ENCODE measurements at places on chromosomes 12 and 14.
A peak's percentile ranks its signal among the peaks of the same experiment; 100 is the strongest.

DNA sequence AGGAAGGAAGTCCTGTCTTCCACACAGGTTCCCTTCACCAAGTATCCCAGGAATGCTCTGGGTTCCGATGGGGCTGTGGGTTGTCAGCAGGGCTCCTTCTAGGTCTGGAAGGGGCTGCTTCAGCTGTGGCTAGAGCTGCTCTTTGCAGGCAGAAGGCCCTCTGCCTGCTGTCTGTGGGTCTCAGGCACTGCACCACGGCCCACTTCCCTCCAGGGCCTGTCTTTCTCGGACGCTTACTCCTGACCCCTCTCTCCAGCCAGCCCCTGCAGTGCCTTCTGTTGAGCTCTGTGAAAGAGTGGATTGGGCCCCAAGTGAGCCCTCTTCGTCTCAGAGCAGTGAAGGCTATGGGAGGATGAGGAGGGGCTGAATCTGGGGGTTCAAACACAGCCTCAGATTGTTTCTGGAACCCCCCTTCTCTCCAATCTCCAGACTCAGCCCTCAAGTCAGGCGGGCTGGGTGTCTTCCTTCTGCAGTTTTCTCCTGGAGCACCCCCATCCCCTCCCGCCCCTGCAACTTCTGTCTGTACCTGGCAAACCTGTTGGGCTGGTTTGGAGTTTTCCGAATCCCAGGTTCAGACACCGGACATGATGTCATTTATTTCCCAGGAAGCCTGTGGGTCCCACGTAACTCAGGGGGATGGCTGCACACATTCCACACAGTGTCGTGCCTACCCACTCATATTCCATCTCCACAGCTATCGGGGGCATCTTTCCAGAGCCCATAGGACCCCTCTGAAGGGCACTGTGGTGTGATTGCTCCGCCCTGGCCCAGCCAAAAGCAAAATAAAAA lies 24.9 kb upstream of the SPPL3 start:
- DNase-seq: peak; percentile 71

DNA sequence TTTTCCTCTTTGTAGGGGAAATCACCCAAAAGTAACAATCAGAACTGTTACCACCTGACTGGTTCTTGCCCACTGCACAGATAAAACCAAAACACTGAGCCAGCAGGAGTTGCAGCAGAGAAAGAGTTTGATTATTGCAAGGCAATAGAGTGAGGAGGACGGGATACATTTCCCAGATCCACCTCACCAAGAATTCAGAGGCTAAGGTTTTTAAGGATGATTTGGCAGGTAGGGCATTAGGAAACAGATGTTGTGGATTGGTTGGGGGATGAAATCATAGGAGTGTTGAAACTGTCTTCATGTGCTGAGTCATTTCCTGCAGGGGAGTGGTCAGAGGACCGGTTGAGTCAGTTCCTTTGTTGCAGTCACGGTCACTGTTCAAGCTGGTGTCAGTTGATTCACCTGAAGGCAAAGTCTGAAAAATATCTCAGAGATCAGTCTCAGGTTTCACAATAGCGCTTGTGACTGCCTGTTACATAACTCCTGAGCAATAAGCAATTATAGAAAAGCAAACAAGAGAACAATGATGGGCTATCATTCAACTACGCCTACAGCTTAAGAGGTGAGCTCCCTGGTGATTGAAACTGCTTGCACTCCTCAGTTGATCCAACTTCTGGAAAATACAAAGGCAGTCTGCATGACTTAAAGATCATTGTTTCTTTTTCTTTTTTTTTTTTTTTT lies 20.3 kb upstream of the AMN1 start:
- DNase-seq: peak; percentile 95

DNA sequence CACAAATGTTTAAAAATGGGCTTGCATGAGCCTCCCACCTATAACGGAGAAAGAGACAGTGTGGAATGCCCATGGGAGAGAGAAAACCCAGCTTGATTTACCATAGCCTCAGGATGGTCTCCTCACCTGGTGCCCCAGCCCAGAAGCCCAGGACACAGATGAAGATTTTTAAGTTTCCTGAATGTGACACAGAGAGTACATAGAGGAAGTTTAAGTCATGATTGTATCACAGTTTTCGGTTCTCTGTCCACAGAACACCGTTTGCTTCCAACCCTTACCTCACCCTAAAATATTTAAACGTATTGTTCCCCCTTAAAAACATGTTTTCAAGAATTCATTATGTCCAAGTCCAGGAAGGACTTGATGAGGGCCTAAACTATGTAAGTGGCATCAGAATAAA lies 56.2 kb downstream of the NELL2 start:
- no peak for DNase-seq

DNA sequence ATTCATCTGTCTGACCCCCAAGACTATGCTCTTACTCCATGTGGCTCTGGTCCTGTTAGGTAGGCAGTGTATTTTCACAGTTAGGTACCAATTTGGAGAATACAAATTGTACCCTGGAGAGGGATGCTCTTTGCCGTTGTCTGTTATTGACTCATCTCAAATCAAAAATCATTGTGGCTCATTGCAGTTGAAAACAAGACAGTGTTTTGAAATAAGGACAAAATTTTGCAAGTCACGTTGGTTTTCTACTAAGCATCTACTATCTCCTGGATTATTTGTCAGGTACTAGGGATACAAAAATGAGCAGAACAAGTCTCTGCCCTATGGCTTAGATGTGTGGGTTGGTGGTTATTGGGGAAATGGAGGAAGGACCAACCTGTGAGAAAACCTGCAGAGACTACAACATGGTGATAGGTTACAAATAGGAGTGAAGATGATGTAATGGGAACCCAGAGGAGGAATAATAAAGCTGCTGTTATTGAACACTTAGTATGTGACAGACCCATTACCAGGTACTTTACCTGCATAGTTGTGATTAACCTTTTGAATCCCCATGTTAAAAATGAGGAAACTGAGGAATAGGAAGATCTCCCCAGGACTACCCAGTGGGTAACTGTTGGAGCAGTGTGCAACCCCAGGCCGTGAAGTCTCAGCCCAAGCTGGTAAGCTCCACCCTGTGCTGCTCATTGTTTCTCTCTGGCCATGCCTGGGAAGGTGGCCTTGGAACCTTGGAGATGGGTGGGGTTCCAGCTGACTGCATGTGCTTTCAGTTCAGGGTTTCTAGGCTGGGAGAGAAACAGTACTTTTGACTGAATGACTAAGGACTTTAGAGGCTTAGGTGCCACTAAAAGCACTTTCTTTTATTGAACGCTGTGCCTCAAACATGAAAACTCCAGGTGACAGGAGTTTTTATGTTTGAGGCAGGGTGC lies 72.9 kb upstream of the SRSF5 start:
- DNase-seq: no peak

DNA sequence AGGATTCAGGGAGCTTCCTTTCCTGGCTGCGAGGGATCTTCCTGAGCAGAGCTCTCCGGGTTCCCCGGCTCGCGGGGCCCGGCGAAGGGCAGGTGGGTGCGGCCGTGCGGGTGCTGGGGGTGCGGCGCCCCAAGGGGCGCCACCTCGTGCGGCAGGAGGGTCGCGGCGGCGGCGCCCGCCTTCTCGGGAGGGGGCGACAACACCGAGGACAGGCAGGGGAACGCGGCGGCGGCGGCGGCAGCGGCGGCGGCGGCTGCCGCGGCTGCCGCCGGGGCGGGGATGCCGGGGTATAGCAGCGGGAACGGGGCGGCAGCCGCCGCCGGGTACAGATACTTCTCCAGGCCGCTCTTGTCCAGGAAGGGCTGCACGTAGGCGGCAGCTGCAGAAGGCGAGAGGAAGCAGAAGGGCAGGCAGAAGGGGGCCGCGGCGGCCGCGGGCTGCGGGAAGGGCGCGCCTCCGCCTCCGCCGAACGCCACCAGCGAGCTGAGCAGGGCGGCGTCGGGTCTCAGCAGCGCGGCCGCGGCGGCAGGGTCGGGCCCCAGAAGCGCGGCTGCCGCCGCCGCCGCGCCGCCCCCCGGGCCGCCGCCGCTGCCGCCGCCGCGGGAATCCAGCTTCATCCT lies 2.7 kb downstream of the BHLHE41 start:
- no peak for DNase-seq

DNA sequence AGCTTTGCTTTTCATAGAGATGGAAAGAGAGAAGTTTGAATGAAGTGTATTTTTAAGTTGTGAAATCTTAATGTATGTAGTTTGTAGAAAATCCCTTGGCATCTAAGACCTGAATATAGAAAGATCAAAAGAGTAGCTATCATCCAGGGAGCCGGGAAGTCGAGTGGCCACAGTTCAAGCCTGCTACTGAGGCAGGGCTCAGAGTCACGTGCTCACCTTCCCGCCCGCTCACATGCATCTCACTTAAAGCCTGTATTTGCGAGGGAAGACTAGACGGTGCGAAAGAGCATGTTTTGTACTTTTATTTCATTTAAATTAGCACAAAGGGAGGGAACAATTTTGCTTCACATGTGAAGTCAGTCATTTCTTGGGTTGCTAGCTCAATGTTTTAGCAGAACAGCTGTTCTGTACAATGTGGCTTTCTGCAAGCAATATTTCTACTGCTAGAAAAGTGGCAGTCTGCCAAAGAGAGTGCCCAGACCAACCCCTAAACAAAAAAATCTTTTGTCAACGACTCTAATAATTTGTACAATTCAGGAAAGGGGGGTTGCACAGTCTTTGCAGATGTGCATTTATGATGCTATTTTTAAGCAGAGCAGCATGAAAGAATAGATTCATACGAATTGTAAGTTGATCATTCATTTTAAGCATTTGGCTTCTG lies 290.7 kb downstream of the NPAS3 start:
- no peak for DNase-seq

GRCh38 chr12:120037851-120038250 lies 48.8 kb downstream of the BICDL1 start:
- DNase-seq: no peak

DNA sequence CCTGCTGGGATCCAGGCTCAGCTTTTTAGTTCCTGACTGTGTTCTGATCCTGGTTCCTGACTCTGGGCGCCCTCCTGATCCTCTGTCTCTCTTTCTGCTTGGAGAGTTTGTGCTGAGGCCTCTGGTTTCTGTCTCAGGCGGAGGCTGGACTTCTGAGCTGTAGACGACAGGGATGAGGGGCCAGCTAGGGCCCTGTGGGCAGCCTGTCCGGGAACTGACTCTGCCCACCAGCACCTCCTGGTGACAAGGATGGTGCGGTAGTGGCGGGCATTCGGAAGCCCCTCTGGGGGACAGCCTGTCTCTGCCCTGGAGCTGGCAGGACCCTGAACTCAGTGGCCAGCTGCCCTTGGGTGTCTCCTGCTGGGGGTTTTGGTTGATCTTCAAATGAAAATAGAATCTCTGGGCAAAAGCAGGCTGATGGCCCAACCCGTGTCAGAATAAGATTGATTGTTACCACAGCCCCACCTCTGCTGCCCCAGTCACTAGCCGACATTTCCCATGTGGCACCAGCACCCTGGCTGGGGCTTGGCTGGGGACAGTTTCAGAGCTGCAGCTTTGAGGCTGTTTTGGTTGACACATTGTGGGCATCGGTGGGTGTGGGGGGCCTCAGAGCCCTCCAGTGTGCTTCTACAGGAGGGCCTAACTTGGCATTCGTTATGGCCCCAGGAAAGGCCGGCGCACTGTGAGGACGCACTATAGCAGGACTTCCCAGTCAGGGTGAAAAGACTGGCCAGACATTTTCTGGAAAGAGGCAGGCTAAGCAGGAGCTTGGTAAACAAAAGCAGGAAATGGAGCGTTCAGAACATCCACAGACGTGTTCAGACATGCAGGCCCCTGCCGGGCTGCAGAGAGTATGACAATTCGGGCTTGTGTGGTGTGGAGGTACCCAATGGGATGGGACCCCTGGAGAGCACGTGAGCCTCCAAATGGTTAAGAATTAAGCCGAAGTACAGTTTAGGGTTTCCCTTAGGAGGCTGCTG lies 16.2 kb downstream of the KRT80 start:
- peak; percentile 89 for DNase-seq

- no peak for DNase-seq
Measured at GRCh38 chr14:60654334-60654821, 5.1 kb upstream of the SIX1 start.

DNA sequence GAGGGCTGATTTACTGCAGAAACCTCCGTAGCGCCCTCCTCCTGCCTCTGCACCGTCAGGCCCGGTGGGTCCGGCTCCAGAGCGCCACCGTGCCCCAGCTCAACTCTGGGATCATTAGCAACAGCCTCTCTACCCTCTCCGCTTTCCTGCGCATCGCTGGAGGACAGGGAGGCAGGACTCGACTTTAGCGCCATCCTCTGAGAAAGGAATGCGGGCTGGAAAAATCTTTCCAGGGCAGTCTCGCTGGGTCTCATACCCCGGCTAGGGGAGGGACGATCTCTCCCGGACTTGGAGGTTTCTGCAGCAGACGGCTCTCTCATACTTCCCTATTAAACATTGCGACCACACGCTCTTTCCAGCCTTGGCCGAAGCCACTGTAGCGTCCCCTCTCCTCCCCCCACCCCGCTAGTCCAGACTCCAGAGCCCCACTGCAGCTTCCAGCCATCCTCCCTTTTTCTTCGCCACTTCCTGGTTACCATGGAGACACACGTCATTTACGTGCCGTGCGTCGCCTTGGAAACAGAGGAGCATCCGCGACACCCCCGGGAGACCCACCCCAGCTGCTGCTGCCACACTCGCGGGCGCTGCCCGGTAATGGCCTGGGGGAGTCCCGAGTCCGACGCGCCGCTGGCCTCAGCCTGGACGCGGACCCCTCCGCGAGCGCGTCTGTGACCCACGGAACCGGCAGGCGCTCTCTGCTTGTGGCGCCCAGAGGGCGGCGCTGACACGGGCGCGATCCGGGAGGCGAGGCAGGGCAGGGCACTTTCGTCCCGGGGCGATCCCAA lies at the start of gene CCDC184:
CCDC184 (plus strand) TSS at position 554 of the 785 bp plus-strand sequence. CDS start 479 bp downstream, outside the sequence.
- DNase-seq: peak; percentile 34

DNA sequence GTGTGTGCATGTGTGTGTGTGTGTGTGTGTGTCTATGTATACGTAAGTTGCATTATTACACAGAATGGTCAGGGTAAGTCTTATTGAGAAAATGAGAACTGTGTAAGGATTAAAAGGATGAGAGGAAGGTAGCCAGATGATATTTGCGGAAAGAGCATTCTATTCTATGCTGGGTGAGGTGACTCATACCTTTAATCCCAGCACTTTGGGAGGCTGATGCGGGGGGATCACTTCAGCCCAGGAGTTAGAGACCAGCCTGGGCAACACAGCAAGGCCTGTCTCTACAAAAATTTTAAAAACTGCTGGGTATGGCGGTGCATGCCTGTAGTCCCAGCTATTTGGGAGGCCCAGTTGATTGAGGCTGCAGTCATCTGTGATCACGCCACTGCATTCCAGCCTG lies 103.7 kb downstream of the SLC38A1 start:
- no peak for DNase-seq

DNA sequence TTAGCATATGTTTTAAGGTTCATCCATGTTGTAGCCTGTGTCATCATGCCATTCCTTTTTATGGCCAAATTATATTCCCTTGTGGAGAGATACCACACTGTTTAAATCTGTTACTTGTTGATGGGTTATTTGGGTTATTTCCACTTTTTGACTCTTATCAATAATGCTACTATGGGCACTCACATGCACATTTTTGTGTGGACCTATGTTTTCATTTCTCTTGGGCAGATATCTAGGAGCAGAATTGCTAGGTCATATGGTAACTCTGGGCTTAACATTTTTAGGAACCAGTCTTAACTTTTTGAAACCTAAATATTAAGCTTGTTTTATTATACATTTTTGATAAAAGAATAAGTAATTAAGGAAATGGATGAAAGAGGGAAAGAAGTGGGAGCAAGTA lies 4.0 kb downstream of the EML1 start:
- no peak for DNase-seq

GRCh38 chr12:49585477-49586459 lies 17.8 kb upstream of the MCRS1 start:
- no peak for DNase-seq

- DNase-seq: no peak
Measured at GRCh38 chr14:65214741-65215140, 112.4 kb upstream of the MAX start.

Measured in RWPE1 (cell line).